ENCODE measurements at places on chromosomes 2 and 18.

GRCh38 chr2:204340511-204340910 lies 204.8 kb upstream of the PARD3B start:
- no peaks in the 10 kb centered on the region for H3K27me3 ChIP-seq
- no peak overlapping the region for H3K27ac ChIP-seq
- H3K4me1 ChIP-seq: peaks cover 4% of the 10 kb centered on the region
- no peak overlapping the region for H3K4me3 ChIP-seq
- no peak for DNase-seq

DNA sequence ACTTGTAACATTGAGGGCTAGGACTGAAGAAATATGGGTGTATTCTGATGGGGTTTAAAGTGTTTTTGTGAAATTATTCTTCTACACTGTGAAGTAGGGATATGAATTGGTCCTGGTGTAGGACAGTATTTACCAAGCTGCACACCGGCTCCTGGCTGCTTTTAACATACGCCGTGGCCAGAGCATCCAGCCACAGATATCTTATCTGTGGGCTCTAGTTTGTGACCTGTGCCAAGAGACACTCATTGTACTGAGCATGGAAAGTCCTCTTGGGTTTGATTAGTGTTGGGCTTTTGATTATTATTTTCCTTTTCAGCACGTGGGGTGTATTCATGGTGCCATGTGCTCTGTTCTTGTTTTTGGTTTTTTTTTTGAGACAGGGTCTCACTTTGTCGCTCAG lies 8.0 kb downstream of the USP39 start:
- DNase-seq: no peak
- H3K27me3 ChIP-seq: no peaks in the 10 kb centered on the region
- no peak overlapping the region for H3K4me3 ChIP-seq

DNA sequence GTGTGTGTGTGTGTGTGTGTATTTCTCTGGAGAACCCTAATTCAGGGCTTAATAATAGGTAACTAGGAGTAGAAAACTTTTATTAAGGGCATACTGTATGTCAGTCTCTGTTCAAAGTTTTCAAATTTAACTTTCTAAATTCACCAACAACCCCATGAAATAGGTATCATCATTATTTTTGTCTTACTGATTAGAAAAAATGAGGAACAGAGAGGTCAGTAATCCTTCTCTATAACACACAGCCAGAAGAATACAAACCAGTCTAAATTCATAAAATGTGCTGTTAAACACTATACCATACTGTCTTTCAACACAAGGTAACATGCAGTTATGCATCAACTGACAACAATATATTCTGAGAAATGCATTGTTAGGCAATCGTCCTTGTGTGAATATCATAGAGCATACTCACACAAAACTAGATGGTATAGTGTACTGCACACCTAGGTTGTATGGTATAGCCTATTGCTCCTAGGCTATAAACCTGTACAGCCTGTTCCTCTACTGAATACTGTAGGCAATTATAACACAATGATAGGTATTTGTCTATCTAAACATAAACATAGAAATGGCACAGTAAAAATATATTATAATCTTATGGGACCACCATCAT lies 143.1 kb downstream of the PTH2R start:
- H3K27ac ChIP-seq: no peak overlapping the region
- DNase-seq: no peak
- H3K4me3 ChIP-seq: no peak overlapping the region
- H3K27me3 ChIP-seq: no peaks in the 10 kb centered on the region
- H3K36me3 ChIP-seq: no peaks in the 10 kb centered on the region

DNA sequence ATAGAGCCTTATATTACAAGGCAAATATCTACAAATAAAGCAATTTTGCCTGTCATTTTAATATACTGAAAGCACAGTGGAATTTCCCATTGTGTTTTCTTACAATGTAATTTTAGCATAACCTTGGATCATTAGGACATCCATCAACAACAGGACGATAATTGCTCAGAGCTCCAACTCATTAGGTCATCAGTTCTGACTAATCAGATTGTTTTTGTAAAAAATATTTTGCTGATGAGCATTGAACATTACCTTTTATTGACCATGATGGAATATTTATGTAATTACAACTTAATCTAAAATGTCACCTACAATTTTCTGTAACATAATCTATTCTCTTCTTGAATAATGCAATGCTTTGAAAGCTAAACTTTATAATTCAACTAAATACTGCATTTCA lies 215.3 kb upstream of the DSEL start:
- no peaks in the 10 kb centered on the region for H3K36me3 ChIP-seq
- H3K4me3 ChIP-seq: no peak overlapping the region
- H3K27me3 ChIP-seq: no peaks in the 10 kb centered on the region

GRCh38 chr2:232038251-232038880 lies 76.9 kb downstream of the DIS3L2 start:
- no peak overlapping the region for H3K27ac ChIP-seq
- no peak overlapping the region for H3K4me3 ChIP-seq
- no peaks in the 10 kb centered on the region for H3K4me1 ChIP-seq
- no peaks in the 10 kb centered on the region for H3K36me3 ChIP-seq

GRCh38 chr2:239287461-239287860 lies 113.4 kb downstream of the HDAC4 start:
- H3K4me3 ChIP-seq: no peak overlapping the region
- peak; percentile 3 for DNase-seq
- no peaks in the 10 kb centered on the region for H3K36me3 ChIP-seq
- H3K27me3 ChIP-seq: no peaks in the 10 kb centered on the region

GRCh38 chr2:120490091-120490798 lies 144.3 kb downstream of the INHBB start:
- H3K27me3 ChIP-seq: no peaks in the 10 kb centered on the region
- H3K27ac ChIP-seq: no peak overlapping the region
- H3K4me3 ChIP-seq: no peak overlapping the region
- no peaks in the 10 kb centered on the region for H3K4me1 ChIP-seq

GRCh38 chr2:10139536-10139935 lies 17.0 kb downstream of the RRM2 start:
- no peaks in the 10 kb centered on the region for H3K27me3 ChIP-seq
- no peaks in the 10 kb centered on the region for H3K4me1 ChIP-seq
- no peak overlapping the region for H3K4me3 ChIP-seq
- no peak for DNase-seq
- no peak overlapping the region for H3K27ac ChIP-seq
- H3K36me3 ChIP-seq: no peaks in the 10 kb centered on the region

DNA sequence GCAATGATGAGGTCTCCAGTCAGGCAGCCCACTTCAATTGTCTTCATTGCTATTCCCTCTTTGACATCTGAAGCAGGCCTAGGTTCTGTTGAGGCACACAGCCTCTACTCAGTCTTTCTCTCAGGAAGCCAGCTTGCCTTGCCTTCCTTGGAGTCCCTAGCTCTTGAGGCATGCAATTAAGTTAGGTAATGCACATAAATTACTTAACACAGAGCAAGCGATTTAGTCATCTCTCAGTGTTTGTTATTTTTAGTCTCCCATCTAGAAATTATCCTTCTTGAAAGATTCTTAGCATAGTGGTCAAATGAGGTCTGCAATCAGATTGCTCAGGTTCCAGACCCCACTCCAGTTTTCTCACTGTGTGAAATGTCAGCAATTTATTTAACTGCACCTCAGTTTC lies 32.0 kb downstream of the SULT1C4 start:
- no peaks in the 10 kb centered on the region for H3K4me1 ChIP-seq
- no peak overlapping the region for H3K4me3 ChIP-seq
- no peak for DNase-seq
- no peak overlapping the region for H3K27ac ChIP-seq
- no peaks in the 10 kb centered on the region for H3K27me3 ChIP-seq
- no peaks in the 10 kb centered on the region for H3K36me3 ChIP-seq

DNA sequence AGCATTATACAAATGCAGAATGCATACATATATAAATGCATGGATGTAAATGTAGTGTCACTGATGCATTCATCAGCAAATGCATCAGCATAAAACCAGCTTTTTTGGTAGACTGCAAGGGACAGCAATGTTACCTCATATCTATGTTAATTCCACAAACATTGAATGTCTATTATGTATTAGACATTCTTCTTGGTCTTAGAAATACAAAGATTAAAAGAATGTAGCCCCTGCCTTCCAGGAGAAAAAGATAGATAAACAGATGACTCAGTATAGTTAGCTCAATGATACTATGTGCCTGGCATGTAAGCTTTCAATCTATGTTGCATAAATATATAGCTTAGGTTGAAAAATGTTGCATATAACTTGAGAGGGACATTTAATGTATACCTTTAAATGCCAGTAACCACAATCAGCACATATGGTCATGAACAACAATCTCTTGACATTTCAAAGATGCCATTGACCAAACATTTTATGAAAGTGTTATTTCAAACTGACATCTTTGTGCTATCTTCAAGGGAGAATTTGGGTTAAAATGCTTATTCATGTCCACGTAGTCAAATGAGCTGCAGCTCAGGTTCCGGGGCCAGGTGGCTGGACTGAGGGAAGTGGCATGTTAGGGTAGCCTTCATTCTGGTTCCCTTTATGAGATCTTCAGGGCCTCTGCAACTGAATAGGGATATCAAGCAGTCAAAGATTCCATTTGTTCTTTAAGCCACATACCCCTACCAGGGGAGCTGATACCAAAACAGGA lies 45.2 kb upstream of the GCG start:
- no peaks in the 10 kb centered on the region for H3K27me3 ChIP-seq
- no peaks in the 10 kb centered on the region for H3K4me1 ChIP-seq
- H3K36me3 ChIP-seq: no peaks in the 10 kb centered on the region
- no peak overlapping the region for H3K27ac ChIP-seq

DNA sequence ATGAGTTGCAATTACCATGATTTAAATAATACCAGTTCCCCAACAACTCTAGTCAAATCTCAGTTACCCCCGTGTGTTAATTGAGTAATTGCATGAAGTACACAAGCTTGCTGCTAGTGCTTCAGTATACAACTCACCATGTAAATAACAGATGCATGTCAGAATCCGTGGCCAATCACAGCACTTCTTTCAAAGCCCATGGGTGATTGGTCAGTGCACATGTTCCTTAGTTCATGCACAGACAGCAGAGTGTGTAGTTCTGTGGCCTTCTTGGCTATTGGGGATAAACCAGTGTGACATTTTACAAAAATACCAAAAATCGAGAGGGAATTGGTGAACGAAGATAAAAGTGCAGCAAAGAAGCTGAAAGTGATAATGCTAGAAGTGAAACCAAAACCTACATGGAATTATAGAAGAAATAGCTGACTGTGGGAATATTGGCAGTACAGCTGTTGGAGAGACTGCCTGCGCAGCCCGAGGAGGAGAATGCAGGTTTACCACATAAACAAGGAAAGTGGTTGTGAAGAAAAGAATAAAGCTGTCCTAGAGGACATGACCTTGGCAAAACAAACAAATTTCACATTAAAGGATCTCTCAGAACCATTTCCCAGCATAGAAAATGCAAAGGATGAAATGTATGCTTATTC lies 59.4 kb downstream of the NEDD4L start:
- H3K36me3 ChIP-seq: no peaks in the 10 kb centered on the region
- H3K27ac ChIP-seq: peak overlapping the region; percentile 59
- peaks cover 66% of the 10 kb centered on the region for H3K4me1 ChIP-seq
- H3K4me3 ChIP-seq: no peak overlapping the region
- no peaks in the 10 kb centered on the region for H3K27me3 ChIP-seq
- peak; percentile 57 for DNase-seq

DNA sequence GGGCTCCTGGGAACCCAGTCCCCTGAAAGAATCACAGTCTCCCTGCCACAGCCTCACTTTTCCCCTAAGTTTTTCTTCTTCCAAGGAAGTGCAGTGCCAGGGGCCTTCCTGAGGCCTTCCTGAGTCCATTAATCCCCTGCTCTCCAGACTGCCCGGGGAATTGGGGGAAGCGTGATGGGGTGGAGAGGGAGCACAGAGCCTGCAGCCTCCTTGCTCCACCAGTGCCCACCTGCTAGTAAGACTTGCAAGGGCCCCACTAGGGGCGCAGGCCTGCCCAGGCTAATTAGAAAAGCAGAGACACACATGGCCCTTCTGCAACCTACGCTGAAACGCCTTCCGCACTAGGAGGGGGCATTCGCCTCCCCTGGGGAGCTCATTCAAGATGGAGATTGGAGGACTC lies 110.6 kb downstream of the MRO start:
- no peak overlapping the region for H3K27ac ChIP-seq
- no peak overlapping the region for H3K4me3 ChIP-seq
- no peak for DNase-seq
- H3K27me3 ChIP-seq: no peaks in the 10 kb centered on the region
- H3K4me1 ChIP-seq: no peaks in the 10 kb centered on the region

GRCh38 chr2:163493359-163494298 lies 242.2 kb downstream of the FIGN start:
- DNase-seq: no peak
- H3K4me3 ChIP-seq: no peak overlapping the region
- H3K27me3 ChIP-seq: no peaks in the 10 kb centered on the region
- no peak overlapping the region for H3K27ac ChIP-seq
- H3K36me3 ChIP-seq: no peaks in the 10 kb centered on the region

All from body of pancreas (tissue), 4 donors.